Activated naive CD8-positive, alpha-beta T cell treated with anti-CD3 and anti-CD28 coated beads, Interleukin-2, amount 50 U/mL, for 24 hours (primary cell): ENCODE measurements at places on chromosomes 12 and 14.

GRCh38 chr12:116885491-116885890 is 4.2 kb upstream of the HRK start:
- peaks cover 7% of the 10 kb centered on the region for H3K4me1 ChIP-seq
- peaks cover 42% of the 10 kb centered on the region for H3K27me3 ChIP-seq
- no peak overlapping the region for H3K4me3 ChIP-seq

DNA sequence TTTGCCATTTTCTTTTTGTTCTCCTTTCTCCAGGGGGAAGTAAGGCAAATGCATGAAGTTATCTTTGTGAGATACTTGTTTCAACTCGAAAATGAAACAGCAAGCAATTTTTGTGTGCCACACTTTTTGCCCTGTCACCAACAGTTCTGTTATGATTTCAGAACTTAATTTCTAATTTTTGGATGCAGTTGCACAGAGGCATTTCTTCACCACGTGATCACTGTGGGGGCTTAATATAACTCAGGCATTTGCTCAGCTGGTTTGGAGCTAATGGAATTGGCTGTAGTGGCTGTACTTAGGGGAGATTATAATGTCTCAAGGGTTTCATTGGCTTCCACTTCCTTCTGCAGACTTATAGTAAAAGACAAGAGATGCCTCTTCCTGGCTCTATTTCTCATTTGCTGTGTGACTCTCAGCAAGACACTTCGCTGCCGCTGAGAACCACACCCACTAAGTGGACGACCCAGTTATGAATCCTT is 452.4 kb downstream of the RAD51B start:
- no peak overlapping the region for H3K4me3 ChIP-seq
- DNase-seq, result no peak
- H3K4me1 ChIP-seq, result peaks cover 76% of the 10 kb centered on the region
- no peaks in the 10 kb centered on the region for H3K27me3 ChIP-seq

- peak overlapping the region; percentile 39 for H3K4me3 ChIP-seq
- no peaks in the 10 kb centered on the region for H3K27me3 ChIP-seq
- H3K36me3 ChIP-seq, result peaks cover 3% of the 10 kb centered on the region
- H3K27ac ChIP-seq, result peak overlapping the region; percentile 95
- DNase-seq, result no peak
Observed at GRCh38 chr12:92078167-92079053, 67.2 kb downstream of the BTG1 start.

DNA sequence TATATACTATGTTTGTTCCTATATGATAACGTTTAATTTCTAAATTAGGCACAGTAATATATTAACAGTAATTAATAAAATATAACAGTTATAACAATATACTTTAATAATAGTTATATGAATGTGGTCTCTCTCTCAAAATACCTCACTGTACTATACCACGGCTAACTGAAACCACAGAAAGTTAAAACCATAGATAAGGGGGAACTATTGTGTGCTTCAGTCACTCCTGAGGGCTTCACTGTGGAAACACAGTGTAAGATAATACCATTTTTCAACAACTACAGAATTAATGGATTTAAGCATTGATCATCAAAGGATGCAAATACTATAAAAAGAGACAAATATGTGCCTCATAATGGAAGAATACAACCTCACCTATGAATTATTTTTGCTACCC is 266.4 kb upstream of the RGS6 start:
- H3K4me3 ChIP-seq, result no peak overlapping the region
- no peak overlapping the region for H3K27ac ChIP-seq
- DNase-seq, result no peak
- H3K4me1 ChIP-seq, result peaks cover 10% of the 10 kb centered on the region
- no peaks in the 10 kb centered on the region for H3K27me3 ChIP-seq

- no peak overlapping the region for H3K27ac ChIP-seq
- no peaks in the 10 kb centered on the region for H3K36me3 ChIP-seq
- peaks cover 12% of the 10 kb centered on the region for H3K4me1 ChIP-seq
- no peak for DNase-seq
- H3K27me3 ChIP-seq, result peaks cover 5% of the 10 kb centered on the region
Observed at GRCh38 chr12:94074980-94075629, 73.3 kb upstream of the PLXNC1 start.

- H3K27me3 ChIP-seq, result peaks cover 14% of the 10 kb centered on the region
- no peak overlapping the region for H3K4me3 ChIP-seq
- no peaks in the 10 kb centered on the region for H3K36me3 ChIP-seq
- H3K4me1 ChIP-seq, result no peaks in the 10 kb centered on the region
- no peak overlapping the region for H3K27ac ChIP-seq
Observed at GRCh38 chr12:128339126-128339520, 72.2 kb downstream of the TMEM132C start.

DNA sequence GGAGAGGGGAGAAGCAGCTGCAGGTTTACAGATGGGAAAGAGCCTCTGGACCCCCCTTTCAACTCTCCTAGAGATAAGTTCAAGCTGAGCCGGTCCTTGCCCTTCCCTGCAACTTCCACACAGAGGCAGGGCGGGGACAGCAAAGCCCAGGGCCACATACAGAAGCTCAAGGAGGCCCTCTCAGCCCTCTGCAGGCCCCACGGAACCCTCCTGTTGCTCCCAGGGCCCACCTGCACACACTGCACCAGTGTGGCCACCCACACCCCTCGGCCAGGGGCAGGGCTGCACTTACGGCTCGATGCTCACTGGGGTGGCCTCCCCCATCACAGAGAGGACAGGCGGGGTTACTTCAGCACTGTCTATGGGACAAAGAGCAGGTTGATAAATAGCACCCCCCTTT is 13.0 kb upstream of the PNMA1 start:
- DNase-seq, result no peak
- no peak overlapping the region for H3K27ac ChIP-seq
- no peak overlapping the region for H3K4me3 ChIP-seq
- no peaks in the 10 kb centered on the region for H3K27me3 ChIP-seq

DNA sequence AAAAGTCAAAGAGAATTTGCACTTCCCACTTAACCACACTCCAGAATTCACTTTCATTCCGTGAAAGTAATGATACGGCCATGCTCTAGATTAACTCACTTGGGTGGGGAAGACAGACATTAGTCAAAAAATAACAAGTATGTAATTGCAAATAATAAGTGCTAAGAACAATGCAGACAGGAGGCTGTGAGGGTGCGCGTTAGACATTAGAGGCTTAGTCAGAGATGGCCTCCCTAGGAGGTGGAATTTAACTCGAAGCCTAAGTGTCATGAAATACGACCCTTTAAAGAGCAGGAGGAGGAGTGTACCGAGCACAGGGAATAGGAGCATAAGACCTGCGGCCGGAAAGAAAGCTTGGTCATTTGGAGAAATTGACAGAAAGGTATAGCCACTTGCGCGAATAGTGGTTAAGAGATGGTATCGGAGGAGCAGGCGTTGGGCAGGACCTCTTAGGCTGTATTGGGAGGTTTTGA is 628 bp downstream of the SNRPF start:
- H3K36me3 ChIP-seq, result peaks cover 40% of the 10 kb centered on the region
- H3K27ac ChIP-seq, result no peak overlapping the region
- H3K4me1 ChIP-seq, result peaks cover 31% of the 10 kb centered on the region
- peaks cover 2% of the 10 kb centered on the region for H3K27me3 ChIP-seq
- H3K4me3 ChIP-seq, result no peak overlapping the region
- DNase-seq, result no peak

- DNase-seq, result no peak
- H3K4me1 ChIP-seq, result no peaks in the 10 kb centered on the region
- no peak overlapping the region for H3K27ac ChIP-seq
Observed at GRCh38 chr12:130603396-130603965, 112.6 kb downstream of the RIMBP2 start.

DNA sequence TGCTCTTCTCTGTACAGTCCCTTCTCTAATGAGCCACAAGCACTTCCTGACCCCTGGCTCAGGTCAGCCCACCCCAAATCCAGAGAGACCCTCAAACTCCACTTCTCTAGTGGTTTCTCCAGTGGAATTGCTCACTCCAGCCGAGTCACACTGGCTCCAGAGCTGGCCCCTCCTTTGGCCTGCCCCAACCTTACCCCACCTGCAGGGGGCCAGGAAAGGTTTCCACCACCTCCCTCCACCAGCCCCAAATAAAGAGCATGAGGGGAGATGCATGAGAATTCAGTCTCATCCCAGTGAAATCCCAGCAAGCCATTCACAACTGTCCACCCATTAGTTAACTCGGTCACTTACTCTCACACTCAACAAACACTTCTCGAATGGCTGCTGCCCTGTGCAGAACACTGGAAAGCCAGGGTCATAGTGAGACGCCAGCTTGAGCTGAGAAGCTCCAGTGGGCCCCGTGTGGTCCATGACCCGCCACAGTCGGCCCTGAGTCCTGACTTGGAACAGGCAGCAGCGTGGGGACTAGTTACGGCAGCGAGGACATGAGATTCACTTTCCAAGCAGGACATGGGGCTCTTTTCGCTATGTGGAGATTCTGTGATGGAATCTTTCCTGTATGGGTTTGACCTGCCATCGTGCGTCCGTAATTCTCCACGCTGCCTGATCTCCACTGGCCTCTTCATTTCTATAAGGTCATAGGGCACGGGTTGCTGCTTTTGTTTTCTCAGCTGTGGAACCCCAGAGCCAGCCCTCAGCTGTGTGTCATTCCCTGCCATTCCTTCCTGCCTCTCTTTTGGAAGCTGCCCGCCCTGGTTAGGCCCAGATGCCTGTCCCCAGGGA is 44.2 kb downstream of the SLC6A12 start:
- no peak overlapping the region for H3K27ac ChIP-seq
- H3K27me3 ChIP-seq, result no peaks in the 10 kb centered on the region
- no peak overlapping the region for H3K4me3 ChIP-seq
- DNase-seq, result no peak

DNA sequence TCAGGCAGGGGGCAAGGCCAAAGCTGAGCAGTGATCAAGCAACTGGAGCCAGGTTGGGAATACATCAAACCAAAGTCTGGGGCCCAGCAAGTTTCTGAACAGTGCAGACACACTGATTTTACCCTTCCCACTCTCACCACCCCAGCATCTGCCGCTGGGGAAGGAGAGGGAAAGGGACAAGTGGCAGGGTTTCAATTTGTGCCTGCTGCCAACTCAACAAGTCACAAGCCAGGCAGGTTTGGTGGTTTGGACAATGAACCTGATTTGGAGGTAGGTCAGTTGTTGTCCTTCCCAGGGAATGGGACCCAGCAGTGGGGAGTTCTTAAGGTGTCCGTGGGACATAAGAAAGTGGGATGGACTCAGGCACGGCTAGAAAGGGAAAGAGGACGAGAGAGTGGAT is 151.9 kb upstream of the NOS1 start:
- H3K27ac ChIP-seq, result no peak overlapping the region
- no peaks in the 10 kb centered on the region for H3K27me3 ChIP-seq
- no peaks in the 10 kb centered on the region for H3K36me3 ChIP-seq
- no peak for DNase-seq
- H3K4me3 ChIP-seq, result no peak overlapping the region
- no peaks in the 10 kb centered on the region for H3K4me1 ChIP-seq

- no peaks in the 10 kb centered on the region for H3K4me1 ChIP-seq
- no peak overlapping the region for H3K27ac ChIP-seq
- no peak overlapping the region for H3K4me3 ChIP-seq
- H3K36me3 ChIP-seq, result peaks cover 54% of the 10 kb centered on the region
Observed at GRCh38 chr12:27031531-27031930, 9.2 kb downstream of the MED21 start.

DNA sequence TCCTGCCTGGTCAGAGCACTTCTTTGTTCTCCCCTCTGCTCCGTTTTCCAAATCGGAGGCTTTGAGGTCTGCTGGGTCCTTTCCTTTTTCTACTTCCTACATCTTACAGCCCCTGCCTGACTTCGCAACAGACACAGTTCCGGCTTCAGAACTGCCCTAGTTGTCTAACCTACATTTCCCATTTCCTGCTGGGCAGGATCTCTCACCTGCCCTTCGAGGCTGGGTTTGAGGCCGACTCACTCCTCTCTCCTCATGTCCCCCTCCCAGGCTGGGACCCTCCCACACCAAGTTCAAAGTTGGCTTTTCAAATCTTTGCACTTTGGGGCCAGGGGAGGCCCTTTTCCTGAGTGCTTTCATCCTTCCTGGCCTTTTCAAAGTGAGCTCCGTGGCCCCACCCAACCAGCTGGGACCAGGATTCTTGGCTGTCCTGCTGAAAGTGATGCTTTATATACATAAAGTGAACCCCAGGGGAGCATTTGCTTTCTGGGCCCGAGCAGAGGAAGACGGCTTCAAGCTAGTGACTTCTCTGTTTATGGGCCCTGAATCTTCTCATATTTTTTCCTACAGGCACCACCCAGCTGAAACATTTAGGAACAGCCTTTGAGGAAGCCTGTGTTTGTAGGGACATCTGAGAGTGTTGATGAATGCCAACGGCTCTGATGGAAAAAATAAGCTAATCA is 281.0 kb upstream of the CRY1 start:
- H3K27ac ChIP-seq, result peak overlapping the region; percentile 82
- no peaks in the 10 kb centered on the region for H3K27me3 ChIP-seq
- no peaks in the 10 kb centered on the region for H3K36me3 ChIP-seq
- peaks cover 57% of the 10 kb centered on the region for H3K4me1 ChIP-seq
- peak overlapping the region; percentile 42 for H3K4me3 ChIP-seq

- DNase-seq, result no peak
- no peaks in the 10 kb centered on the region for H3K4me1 ChIP-seq
- H3K36me3 ChIP-seq, result no peaks in the 10 kb centered on the region
- H3K27ac ChIP-seq, result no peak overlapping the region
Observed at GRCh38 chr12:82625523-82625922, 61.2 kb upstream of the TMTC2 start.

DNA sequence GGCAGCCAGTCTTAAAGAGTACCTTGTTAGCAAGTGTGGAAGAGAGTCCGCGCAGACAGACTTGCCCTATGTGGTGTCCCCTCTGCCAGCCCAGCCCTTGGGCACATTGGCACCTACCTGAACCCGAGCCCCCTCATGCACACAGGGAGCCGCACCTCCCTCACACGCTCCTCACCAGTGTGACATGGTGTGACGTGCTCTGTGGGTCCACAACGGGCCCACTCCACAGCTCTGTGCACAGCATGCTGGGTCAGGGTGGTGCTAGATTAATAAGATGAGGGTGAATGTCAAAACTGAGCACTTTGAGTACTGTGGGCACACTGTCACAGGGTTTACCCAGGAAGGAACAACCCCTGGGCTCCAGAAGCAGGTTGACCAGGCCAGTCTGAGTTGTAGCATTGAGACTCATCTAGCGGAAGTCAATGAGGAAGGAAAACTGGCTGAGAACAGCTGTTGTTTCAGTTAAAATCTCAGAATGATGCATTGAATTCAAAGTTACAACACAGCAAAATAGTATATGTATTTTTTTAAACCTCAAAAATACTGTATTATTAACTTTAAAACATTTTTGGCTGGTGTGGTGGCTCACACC is 53.4 kb upstream of the AMN start:
- H3K27me3 ChIP-seq, result no peaks in the 10 kb centered on the region
- no peak overlapping the region for H3K4me3 ChIP-seq

- no peaks in the 10 kb centered on the region for H3K27me3 ChIP-seq
- no peak overlapping the region for H3K4me3 ChIP-seq
- no peak for DNase-seq
- no peak overlapping the region for H3K27ac ChIP-seq
Observed at GRCh38 chr12:68800294-68800693, 7.7 kb upstream of the MDM2 start.

DNA sequence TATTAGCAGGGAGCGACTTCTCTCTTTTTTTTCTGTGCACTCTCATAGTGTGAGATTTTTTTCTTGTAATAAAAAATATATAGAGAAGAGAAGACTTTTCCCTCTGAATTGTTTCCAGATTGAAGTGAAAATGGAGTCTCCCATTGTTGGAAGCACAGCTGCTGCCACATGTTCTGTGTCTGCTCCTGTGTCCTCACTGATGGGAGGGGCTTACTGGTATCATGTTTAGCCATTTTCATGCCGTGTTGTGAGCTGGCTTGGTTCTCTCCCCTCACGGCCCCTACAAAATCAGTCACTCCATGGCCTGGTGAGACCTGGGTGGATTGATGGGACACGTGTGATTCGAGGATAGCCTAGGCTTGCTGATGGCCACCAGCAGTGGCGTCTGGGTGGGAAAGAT is 379.7 kb upstream of the DDHD1 start:
- no peak overlapping the region for H3K27ac ChIP-seq
- no peaks in the 10 kb centered on the region for H3K36me3 ChIP-seq
- H3K4me3 ChIP-seq, result no peak overlapping the region
- DNase-seq, result no peak
